ENCODE measurements at places on chromosomes 1 and 21.

GRCh38 chr1:223678841-223679240, 13.3 kb upstream of the CAPN8 start:
- no peak for DNase-seq

DNA sequence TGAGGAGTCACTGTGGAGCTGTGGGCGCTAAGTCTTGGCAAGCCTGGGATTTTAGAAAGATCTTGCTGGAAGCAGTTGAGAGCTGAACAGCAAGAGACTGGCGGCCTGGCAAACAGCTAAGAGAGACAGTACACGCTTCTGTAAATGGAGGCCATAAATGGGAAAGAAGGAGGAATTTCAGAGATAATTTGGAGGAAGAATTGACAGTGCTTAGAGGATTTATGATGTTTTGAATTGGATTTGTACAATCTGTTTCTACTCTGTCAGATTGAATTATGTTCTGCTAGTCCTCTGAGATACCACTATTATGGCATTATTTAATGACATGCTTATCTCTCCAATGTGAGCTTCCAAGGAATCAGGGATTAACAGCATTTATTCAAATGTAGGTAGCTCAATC, 50.1 kb downstream of the ABCA4 start:
- DNase-seq = no peak

GRCh38 chr1:91804546-91805023, 81.4 kb downstream of the TGFBR3 start:
- DNase-seq = peak; percentile 86

- no peak for DNase-seq
Measured at GRCh38 chr1:184632415-184633175, 122.1 kb downstream of the EDEM3 start.

DNA sequence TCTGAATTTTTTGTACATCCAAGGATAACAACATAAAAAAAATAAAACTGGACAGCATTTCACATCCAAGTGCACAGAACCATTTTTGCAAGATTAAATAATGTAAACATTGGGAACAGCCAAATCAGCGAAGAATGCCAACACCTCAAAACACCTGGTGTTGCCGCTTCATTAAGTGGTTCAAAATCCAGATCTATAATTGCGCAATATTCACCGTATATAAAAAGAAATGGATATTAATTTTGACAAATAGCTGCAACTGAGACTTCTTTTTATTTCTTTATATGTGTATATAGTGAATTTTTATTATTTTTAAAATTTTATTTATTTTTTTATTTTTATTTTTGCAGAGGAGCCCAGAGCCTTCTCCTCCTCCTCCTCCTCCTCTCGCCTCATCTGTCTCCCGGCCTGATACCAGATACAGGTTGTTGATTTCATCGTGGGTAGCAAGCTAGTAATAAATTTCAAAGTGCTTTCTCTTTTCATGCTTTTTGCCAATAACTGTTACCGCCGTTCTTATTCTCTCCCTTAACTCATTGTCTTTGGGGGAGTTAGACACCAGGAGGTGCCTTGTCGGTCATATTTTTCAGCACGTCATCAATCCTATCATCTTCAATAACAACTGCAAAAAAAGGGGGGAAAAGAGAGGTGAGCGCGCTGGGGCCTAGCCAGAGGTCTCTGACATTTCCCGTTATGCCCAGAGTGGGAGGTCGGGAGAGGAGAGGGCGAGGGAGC, 2.7 kb downstream of the CAMK2N1 start:
- DNase-seq = no peak

- peak; percentile 100 for DNase-seq
Measured at GRCh38 chr1:23559136-23559984, at the start of gene ID3. TSS of gene ID3 (minus strand) at chr1:23559501. CDS start at chr1:23559426, 75 bp downstream.

- DNase-seq = peak; percentile 91
Measured at GRCh38 chr1:8169364-8170058, 143.4 kb upstream of the ERRFI1 start.

GRCh38 chr1:6587261-6588005, 7.6 kb downstream of the ZBTB48 start:
- DNase-seq = no peak

GRCh38 chr1:99660496-99660895, 14.6 kb downstream of the PALMD start:
- no peak for DNase-seq

DNA sequence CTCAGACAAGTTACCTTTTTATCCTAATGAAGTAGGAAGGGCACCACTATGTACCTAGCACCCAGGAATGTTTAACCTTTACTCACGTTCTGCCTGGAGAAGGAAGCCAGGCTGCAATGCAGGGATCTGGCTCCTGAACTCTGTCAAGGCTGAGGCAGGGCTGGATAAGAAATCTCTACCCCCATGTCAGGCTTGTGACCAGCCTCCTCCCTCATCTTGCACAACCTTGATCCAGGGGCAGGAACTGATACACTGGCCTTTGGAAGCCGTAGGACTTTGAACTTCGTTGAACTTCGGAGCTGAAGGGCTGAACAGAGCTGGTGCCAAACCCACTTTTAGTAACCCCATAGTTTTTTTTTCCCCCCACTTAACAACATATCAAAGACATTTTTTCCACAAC, 8.0 kb upstream of the AKR1A1 start:
- DNase-seq = no peak

GRCh38 chr1:232598133-232598532, 31.8 kb downstream of the SIPA1L2 start:
- no peak for DNase-seq

- DNase-seq = peak; percentile 64
Measured at GRCh38 chr1:215835951-215836350, 268.8 kb downstream of the KCTD3 start.

- DNase-seq = no peak
Measured at GRCh38 chr21:42248783-42249597, 30.1 kb downstream of the ABCG1 start.

DNA sequence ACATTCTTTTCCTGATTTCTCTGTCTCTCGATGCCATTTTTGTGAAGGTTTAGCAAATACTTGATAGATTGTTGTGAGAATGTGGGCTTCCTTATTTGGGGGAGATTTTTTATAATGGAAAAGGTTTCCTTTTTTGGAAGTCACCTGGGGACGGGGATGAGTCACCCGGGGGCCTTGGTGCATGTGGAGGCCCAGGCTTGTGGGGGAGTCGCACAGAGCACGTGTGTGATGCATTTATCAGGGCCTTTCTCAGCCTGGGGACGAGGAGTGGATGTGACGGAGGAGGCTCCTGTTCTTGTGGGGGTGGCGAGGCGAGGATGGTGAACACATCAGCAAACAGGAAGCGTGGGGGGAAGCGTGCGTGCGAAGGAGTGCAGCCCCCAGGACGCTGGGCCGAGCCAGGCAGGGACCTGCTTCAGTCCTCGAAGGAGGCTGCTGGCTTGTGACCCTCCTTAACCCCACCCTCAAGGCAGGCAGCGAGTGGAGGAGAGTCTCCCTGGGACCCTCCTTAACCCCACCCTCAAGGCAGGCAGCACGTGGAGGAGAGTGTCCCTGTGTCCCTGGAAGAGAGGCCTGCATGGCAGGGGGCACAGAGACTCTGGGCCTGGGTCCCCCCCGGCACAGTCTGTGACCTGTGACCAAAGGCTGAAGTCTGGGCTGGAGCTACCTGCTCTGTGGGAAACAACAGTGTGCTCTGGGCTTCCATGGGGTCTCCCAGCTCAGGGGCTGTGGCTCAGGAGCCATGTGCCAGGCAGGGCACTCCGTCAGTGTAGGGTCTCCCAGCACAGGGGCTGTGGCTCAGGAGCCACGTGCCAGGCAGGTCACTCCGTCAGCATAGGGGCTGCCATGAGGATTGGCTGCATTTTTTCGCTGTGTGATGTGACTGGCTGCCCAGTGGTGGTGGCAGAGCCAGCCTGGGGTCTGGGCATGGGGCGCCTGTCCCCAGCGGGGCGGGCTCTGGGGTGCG, 57.2 kb downstream of the AGPAT3 start:
- peak; percentile 57 for DNase-seq

- DNase-seq = no peak
Measured at GRCh38 chr21:33101300-33101911, 31.5 kb downstream of the OLIG1 start.

- DNase-seq = peak; percentile 85
Measured at GRCh38 chr1:76862447-76862846, 4.8 kb upstream of the ST6GALNAC5 start.

GRCh38 chr1:71093938-71094337, 13.1 kb upstream of the ZRANB2 start:
- peak; percentile 21 for DNase-seq

DNA sequence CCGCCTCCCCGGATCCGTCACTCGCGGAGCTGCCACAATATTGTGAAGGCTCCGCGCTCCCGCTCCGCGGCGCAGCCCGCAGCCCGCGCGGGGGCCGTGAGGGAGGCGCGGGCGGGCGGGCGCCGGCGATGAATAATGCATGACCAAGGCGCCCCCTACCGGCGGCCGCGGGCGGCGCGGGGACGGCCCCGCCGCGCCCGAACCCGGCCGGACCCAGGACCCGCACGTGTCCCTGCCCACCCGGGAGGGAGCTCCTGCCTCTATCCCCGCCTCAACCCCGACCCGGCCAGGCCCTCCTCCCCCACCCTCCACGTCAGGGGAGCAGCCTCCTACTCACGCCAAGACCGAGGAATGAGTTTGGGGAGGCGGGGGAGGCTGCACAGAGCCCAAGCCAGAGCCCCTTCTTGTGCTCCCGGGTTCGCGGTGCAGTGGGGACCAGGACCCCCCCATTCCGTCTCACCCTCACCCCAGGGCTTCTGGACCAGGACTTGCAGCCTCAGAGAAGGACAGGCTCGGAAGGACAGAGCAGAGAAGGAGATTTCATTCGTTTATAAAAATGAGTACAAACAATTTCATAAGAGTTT, 70.8 kb upstream of the CASZ1 start:
- peak; percentile 40 for DNase-seq

DNA sequence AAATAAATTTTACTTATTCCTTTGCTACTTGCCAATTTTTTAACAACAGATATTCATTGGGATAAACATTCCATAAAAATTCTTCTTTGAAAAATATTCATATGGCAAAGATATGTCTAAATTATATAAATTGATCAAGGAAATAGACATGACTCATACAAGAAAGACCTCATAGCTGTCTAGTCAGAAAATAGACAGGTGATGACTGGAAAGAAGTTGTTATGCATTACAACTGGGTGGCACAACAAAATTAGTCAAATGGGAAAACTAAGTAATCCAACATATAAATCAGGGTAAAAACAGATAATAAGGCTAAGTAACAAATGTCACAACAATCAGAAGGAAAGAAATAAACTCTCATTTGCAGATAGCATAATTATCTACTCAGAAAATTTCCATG, 92.0 kb downstream of the USH2A start:
- no peak for DNase-seq

GRCh38 chr1:112457241-112457640, 51.5 kb upstream of the WNT2B start:
- DNase-seq = peak; percentile 74

Measured in fibroblast of skin of right biceps (primary cell).